ENCODE measurements at places on chromosomes 11 and 22.

DNA sequence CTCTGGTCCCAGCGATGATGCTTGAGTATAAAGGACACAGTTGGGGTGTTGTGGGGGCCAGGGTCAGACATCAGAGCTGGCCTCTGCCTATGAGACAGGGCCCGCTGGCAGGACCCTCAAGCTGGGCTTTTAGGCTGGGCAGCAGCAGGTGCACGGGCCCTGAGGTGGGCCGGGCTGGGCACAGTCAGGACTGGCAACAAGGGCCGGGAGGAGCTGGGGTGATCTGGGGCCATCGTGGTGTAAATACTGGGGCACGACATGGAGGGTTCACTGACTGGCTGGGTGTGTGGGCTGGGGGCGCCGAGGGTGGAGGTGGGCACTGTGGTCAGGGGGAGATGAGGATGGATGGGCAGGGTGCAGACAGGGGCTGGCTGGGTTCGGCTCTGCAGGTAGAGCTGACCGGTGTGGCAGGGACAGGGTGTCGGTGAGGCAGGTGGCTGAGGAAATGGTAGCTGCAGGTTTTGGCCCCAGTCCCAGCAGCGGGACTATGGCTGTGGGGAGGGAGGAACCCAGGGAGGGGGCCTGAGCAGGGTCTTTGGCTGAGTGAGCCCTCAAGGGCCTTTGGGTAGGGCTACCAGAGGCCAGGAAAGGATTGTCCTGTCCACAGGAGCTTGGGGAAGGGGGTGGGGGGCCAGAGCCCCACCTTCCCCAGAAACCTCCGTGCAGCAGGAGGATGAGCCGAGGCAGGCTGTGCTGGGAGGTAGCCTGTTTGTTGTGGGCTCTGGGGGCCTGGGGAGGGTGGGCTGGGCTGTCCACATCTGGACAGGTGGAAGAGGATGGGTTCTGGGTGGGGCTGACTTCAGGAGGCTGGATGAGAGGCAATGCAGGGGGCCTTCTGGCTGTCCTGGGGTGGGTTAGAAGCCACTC is 81.4 kb downstream of the KCNQ1 start:
- DNase-seq, result no peak

GRCh38 chr22:23278883-23279675 is 98.8 kb downstream of the BCR start:
- no peak for DNase-seq

DNA sequence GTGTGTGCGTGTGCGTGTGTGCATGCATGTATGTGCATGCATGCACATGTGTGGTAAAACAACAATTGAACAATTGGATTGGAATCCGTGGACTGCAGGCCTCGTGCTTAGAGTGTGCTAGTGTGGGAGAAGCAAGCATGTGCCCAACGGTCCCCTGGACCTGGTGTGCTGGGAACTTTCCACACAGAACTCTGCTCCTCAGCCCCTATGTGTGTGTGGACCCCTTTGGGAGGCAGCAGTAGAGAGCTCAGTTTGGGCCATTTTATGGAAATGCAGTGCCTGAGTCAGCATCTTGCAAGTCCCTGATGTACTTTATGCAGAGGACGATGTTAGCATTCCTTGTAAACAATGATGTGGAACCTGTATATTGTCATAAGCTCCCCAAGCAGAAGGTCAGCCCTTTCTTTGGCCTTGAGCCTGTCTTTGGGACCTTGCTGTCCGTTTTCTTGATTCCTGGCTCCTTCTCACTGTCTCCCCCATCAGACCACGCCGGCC is 167.3 kb downstream of the TBC1D22A start:
- no peak for DNase-seq

DNA sequence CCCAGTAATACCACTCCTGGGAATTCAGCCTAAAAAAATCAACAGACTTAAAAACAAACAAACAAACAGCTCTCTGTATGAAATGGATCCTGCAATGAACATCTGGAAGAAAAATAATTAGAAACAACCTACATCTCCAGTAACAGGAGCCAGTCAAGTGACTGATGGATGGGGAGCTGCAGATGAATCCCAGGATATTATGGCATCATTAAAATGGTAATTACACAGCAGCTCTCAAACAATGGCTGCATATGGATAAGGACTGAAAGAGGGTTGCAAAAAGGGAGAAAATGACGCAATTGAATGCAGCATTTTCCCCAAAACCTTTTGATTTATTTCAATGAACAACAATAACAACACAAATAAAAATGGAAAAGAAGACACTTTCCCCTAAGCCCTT is 4.1 kb downstream of the NPTXR start:
- DNase-seq, result no peak

DNA sequence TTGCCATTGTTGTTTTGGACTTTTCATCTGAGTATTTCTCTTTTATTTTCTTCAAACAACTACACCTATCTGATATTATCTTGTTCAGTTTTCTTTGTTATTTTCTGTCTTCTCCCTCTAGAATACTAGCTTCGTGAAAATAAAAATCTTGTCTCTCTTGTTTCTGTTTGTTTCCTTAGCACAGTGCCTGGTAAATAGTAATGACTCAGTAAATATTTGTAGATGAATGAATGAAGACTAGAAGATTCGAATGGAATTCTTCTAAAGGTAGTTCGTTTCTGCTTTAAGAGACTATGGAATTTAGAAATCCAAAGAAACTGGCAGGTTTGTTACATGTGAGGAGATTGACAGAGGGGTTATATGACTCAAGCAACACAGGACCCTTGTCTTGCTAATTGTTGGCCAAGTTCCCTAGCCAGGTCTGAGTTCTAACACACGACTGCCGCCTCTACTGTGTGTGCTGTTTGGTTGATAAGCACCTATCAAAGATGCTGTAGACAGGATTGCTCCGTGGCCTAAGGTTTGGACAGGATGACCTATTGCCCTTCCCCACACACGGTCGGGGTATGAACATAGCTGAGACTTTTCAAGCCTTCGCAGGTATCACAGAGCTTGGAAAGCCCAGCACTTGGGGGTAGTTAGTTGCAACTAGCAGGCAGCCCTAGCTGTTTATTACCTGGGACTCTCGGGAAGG is 831 bp upstream of the TMEM135 start:
- DNase-seq, result no peak

GRCh38 chr11:122093731-122094275 is 22.2 kb downstream of the BLID start:
- no peak for DNase-seq

DNA sequence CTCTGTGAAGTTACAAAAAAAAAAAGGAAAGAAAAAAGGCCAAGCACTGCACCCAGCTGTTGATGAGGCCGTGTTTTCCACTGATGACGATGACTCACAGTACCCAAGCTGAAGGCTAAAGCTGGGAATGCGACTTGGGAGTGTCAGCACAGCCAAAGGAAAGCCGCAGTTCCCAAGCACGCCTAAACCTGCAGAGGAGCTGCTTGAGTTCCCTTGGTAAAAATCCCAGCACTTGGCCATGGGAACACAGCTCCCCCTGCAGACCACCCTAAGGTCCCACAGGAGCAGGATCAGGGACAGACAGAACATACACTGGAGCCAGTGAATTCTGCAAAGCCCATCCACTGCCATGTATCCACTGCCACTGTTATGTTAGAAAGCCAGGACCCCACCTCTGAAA is 39.9 kb downstream of the SERGEF start:
- no peak for DNase-seq

GRCh38 chr11:120554766-120555432 is 43.4 kb downstream of the GRIK4 start:
- no peak for DNase-seq

All from activated CD4-positive, alpha-beta T cell treated with anti-CD3 and anti-CD28 coated beads for 1 hour (primary cell).